Fibroblast of villous mesenchyme (primary cell): ENCODE measurements at places on chromosomes 6 and 20. TPM values are rescaled to one million over a fixed set of nuclear protein-coding genes. Genes with fewer than 3 reads are reported as not detected.

WFDC10B gene
- total RNA-seq: not detected in 2 replicates

ULBP2 gene
- 4.5 and 6.9 TPM in 2 replicates for total RNA-seq

HUS1B gene
- total RNA-seq: 0.86 and 1.9 TPM in 2 replicates

CLIC5 gene
- total RNA-seq: not detected in 2 replicates

B3GAT2 gene
- total RNA-seq: under 0.01 TPM in 1 of 2 replicates, not detected in the other

PMEPA1 gene
- 0.86 and 2.9 TPM in 2 replicates for total RNA-seq

GLP1R gene
- total RNA-seq: not detected in 2 replicates

FNDC11 gene
- total RNA-seq: 0.86 and 0.97 TPM in 2 replicates

PGC gene
- not detected in 2 replicates for total RNA-seq

C6orf118 gene
- not detected in 2 replicates for total RNA-seq

AFG1L gene
- 3.2 and 6.0 TPM in 2 replicates for total RNA-seq

SLC17A2 gene
- not detected in 2 replicates for total RNA-seq

TBC1D7 gene
- total RNA-seq: 23.7 and 27.4 TPM in 2 replicates

KCNQ5 gene
- total RNA-seq: 0.86 and 0.97 TPM in 2 replicates

AKAP12 gene
- 99.5 and 123 TPM in 2 replicates for total RNA-seq

IRF4 gene
- under 0.01 TPM in 1 of 2 replicates, not detected in the other for total RNA-seq

RRAGD gene
- total RNA-seq: under 0.01 and 0.64 TPM in 2 replicates

CNR1 gene
- total RNA-seq: not detected in 2 replicates

NCOA3 gene
- 35.4 and 63.0 TPM in 2 replicates for total RNA-seq

NR2E1 gene
- total RNA-seq: not detected in 2 replicates

SOX18 gene
- total RNA-seq: under 0.01 TPM in 1 of 2 replicates, not detected in the other

AVP gene
- total RNA-seq: not detected in 2 replicates

GDAP1L1 gene
- not detected in 2 replicates for total RNA-seq

ADNP gene
- total RNA-seq: 26.7 and 26.8 TPM in 2 replicates

B3GALT4 gene
- 2.6 and 5.5 TPM in 2 replicates for total RNA-seq

NPBWR2 gene
- total RNA-seq: not detected in 2 replicates

E2F1 gene
- total RNA-seq: 7.1 and 7.3 TPM in 2 replicates

RIPOR3 gene
- total RNA-seq: 28.1 and 29.3 TPM in 2 replicates

MEA1 gene
- 60.0 and 68.9 TPM in 2 replicates for total RNA-seq

NDUFAF4 gene
- total RNA-seq: 4.8 and 11.7 TPM in 2 replicates

HSPA12B gene
- under 0.01 TPM in 1 of 2 replicates, not detected in the other for total RNA-seq

OOEP gene
- total RNA-seq: under 0.01 and 0.32 TPM in 2 replicates

SDC4 gene
- total RNA-seq: 129 and 178 TPM in 2 replicates

SLC22A1 gene
- 0.32 and 0.86 TPM in 2 replicates for total RNA-seq

TRIM38 gene
- 7.7 and 13.8 TPM in 2 replicates for total RNA-seq

TRMT11 gene
- total RNA-seq: 29.6 and 49.2 TPM in 2 replicates

HLA-DMB gene
- total RNA-seq: 1.7 TPM in 1 of 2 replicates, not detected in the other

ARMH2 gene
- total RNA-seq: not detected in 2 replicates

OR2H2 gene
- not detected in 2 replicates for total RNA-seq

GMPR gene
- total RNA-seq: 4.7 and 7.1 TPM in 2 replicates

ESR1 gene
- 1.9 and 2.6 TPM in 2 replicates for total RNA-seq

PPIL1 gene
- total RNA-seq: 25.4 and 55.3 TPM in 2 replicates

CYP39A1 gene
- 2.6 TPM in 2 replicates for total RNA-seq

MOCS1 gene
- total RNA-seq: 5.2 and 10.8 TPM in 2 replicates

SLC17A9 gene
- 23.7 and 24.8 TPM in 2 replicates for total RNA-seq

C6orf163 gene
- 2.6 and 2.9 TPM in 2 replicates for total RNA-seq

C6orf15 gene
- total RNA-seq: not detected in 2 replicates

SNPH gene
- total RNA-seq: 8.7 and 10.8 TPM in 2 replicates

RAET1L gene
- not detected in 2 replicates for total RNA-seq

OR2H1 gene
- total RNA-seq: not detected in 2 replicates

RNF182 gene
- total RNA-seq: 3.2 and 6.9 TPM in 2 replicates

FAM50B gene
- total RNA-seq: 5.2 and 6.0 TPM in 2 replicates

IPCEF1 gene
- total RNA-seq: 0.32 and 0.86 TPM in 2 replicates

SRF gene
- 36.4 and 43.6 TPM in 2 replicates for total RNA-seq

FKBP1C gene
- total RNA-seq: 0.43 and 1.6 TPM in 2 replicates

UBE2J1 gene
- 47.7 and 54.4 TPM in 2 replicates for total RNA-seq
